ENCODE measurements at places on chromosomes 6 and 20. TPM values are rescaled to one million over a fixed set of nuclear protein-coding genes. Genes with fewer than 3 reads are reported as not detected.

UBD gene
- 0.14 TPM for polyA plus RNA-seq

KIAA1755 gene
- 5.8 TPM for polyA plus RNA-seq

CRIP3 gene
- 2.6 TPM for polyA plus RNA-seq

NOTCH4 gene
- polyA plus RNA-seq: 33.5 TPM

KPNA5 gene
- 3.1 TPM for polyA plus RNA-seq

SLC22A1 gene
- polyA plus RNA-seq: 0.27 TPM

MACROD2 gene
- 0.61 TPM for polyA plus RNA-seq

MAP3K4 gene
- polyA plus RNA-seq: 11.8 TPM

DEF6 gene
- 1.3 TPM for polyA plus RNA-seq

GCNT2 gene
- 3.4 TPM for polyA plus RNA-seq

RAMACL gene
- polyA plus RNA-seq: 0.38 TPM

LIN28B gene
- not detected for polyA plus RNA-seq

Data from right cardiac atrium (tissue), 5 donors.